Activated naive CD4-positive, alpha-beta T cell treated with anti-CD3 and anti-CD28 coated beads, Interleukin-2, amount 50 U/mL, for 16 hours (primary cell): ENCODE measurements at places on chromosomes 1 and 21.

DNA sequence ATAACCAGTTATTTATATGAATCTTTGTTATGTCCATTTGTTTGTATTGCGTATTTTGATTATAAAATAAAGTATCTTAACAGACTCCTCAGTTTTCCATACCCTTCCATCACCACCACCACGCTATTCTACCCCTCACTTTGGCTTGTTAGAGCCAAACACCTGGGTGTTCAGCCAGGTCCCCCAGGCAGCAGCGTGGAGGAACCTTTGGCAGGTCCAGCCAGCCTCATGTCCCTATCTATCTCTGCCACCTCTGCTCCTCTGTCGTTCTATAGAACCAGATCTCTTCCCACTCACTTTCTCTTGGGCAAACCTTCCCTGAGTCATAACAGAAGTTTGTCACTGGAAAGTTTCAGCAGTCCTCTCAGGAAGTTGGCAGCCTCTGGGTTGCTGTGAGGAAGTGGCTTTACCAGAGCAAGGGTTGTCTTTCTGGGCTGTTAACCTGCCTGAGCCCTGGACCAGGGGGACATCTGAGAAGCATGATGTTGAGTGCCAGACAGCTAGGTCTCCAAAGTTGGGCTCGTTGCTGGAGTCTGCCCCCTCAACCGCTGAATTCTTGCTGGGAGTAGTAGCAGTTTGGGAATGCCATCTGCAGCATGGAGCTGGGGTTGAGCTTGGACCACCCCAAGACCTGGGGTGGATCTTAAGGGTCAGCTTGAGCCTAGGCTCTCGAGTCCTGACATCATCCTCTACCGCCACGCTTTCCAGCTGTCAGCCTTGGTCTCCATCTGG is 996 bp upstream of the SH3BGRL3 start:
- DNase-seq, result peak; percentile 34

DNA sequence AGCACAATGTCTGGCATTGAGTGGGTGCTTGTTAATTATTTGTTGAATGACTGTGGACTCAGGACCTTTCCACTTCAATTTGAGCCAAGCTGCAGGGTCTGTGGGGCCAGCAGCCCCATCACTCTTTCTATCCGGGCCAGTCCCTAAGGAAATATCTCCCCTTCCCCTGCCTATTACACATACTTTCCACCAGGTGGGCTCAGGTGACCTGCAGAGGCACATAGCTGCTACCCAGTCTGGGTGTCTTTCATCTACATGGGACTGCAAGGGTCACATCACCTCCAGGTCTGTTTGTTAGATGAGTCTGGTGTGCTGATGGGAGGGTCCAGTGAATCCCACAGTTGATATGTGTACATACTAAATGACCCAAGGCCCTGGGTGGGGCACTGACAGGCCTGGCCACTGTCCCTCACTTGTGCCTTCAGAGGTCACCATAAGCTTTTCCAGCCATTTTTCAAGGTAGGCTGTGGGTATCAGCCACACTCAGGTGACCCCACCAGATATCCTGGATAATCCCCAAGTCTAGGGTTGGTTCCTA is 59.5 kb upstream of the KDM4A start:
- DNase-seq, result no peak

- DNase-seq, result no peak
These were observed 769 bp downstream of the NTPCR start for GRCh38 chr1:232951180-232951579.

- no peak for DNase-seq
These were observed 24.8 kb upstream of the ACBD6 start for GRCh38 chr1:180527101-180527669.

GRCh38 chr1:232675260-232675659 is 45.3 kb upstream of the SIPA1L2 start:
- no peak for DNase-seq

DNA sequence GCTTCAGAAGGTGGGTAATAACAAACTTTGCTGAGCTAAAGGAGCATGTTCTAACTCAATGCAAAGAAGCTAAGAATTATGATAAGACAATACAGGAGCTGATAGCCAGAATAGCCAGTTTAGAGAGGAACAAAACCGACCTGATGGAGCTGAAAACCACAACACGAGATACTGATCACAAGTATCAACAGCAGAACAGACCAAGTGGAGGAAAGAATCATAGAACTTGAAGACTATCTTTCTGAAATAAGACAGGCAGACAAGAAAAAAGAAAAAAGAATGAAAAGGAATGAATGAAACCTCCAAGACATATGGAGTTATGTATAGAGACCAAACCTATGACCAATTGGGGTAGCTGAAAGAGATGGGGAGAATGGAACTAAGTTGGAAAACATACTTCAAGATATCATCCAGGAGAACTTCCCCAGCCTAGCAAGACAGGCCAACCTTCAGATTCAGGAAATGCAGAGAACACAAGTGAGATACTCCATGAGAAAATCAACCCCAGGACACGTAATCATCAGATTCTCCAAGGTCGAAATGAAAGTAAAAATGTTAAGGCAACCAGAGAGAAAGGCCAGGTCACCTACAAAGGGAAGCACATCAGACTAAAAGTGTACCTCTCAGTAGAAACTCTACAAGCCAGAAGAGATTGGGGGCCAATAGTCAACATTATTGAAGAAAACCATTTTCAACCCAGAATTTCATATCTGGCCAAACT is 20.5 kb downstream of the CD84 start:
- DNase-seq, result no peak
